ENCODE measurements at places on chromosomes 1 and 21.

GRCh38 chr1:44315521-44315920 lies 39.5 kb downstream of the ERI3 start:
- no peak for DNase-seq

DNA sequence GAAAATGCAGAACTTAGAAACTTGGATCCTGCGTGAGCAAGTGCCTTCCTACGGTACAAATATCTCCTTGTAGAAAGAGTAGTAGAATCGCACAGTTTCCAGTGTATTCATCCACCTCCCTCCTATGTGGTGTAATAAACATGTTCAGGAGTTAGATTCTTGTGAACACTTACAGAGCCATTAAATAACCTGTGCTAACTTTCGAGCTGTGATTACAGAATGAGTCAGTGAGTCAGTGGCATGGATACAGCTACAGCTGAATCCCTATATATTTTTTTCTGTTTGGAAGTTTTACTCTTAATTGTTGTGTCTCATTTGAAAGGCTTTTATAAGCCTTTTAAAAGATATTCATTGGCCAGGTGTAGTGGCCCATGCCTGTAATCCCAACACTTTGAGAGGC lies 148.7 kb downstream of the EDEM3 start:
- no peak for DNase-seq

GRCh38 chr1:224510880-224511645 lies 76.5 kb upstream of the WDR26 start:
- no peak for DNase-seq

GRCh38 chr1:30757352-30758120 lies at the start of gene LAPTM5:
Gene LAPTM5 (minus strand): TSS chr1:30757774. CDS start chr1:30757745, 29 bp downstream.
- no peak for DNase-seq

DNA sequence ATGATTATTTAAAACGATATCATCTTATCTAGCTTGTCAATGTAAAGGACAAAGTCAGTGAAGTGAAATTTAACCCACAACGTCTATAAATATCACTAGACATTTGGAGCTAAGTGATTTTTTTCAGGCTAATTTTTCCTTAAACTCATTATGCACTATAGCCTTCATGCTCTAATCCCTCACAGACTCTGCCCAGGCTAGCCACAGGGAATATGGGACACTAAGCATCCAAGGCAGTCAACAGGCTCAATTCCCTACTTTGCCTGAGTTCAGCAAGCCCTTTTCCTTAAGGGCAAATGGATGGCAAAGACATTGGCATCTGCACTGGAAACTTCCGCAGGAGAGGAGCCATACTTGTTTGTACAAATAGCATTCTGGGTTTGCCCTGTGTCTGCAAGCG lies 577.0 kb downstream of the LMO4 start:
- no peak for DNase-seq

- no peak for DNase-seq
Observed at GRCh38 chr1:59445040-59445439, 148.1 kb downstream of the FGGY start.

All from cerebellar nuclear complex (tissue), 1 donor.